Stimulated activated CD4-positive, alpha-beta T cell treated with anti-CD3 and anti-CD28 coated beads, Interleukin-1b, Interleukin-23, amount 100 ng/mL, for 4 hours (primary cell): ENCODE measurements at places on chromosomes 2 and 18.

DNA sequence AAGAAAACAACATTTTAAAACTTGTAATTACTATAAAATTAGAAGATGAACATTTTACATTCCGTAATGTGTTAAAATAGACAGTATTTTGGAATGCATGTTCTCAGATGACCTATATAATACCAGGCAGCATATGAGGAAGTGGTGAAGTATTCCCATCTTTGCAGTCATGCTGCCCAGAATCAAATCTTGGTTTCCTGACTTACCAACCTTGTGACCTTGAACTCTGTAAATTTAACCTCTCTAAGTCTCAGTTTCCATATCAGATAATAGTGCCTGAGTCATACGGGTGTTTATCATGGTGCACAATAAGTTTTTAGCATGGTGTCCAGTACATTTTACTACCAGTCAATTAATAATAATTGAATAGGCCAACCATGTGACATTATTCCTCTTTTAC, 7.3 kb upstream of the GALM start:
- DNase-seq: no peak

DNA sequence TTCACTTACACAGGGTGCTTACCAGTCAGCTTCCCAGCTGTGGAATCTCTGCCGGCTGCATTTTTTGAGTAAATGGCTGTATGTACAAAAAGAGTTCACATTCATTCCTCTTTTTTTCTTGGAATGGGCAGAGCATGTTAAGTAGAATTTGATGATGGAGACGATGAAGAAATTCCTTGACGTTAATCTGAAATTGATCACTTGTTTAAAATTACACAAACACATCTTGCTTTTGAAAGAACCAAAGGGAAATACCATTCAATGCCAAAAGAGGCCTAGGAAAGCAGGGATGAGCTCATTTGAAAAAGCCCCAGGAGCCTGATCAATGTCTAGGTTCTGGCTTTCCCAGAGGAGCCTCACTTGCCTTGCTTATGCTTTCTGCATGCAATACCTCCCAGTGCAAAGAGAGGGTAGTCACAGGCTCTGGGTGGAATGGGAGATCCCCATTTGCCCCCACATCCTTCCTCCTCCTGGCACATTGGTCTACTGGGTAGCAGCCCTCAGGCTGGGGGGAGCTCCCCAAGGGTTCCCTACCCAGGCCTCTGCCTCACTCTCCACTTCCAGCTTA, 12.3 kb upstream of the SMAD7 start:
- DNase-seq: no peak

- DNase-seq: no peak
Observed at GRCh38 chr2:55155764-55156281, 76.3 kb downstream of the CLHC1 start.

DNA sequence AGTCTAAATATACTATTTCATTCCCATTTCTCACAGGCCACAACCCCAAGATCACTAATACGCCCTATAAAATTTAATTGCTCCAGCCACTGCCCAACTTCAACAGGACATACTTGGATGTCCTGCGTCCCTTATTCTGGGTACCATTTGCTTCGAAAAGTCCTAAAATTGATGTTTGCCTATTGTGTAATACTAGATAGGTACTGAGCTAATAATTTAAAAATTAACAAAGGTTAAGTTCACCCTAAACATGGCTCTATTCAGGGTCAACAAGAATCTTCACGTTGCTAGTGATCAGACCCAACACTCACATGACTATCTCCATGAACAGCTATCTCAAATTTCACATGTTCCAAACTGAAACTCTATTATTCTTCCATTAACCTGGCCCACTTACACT, 296.4 kb upstream of the RND3 start:
- no peak for DNase-seq

GRCh38 chr18:13550418-13551304, 175.7 kb downstream of the FAM210A start:
- no peak for DNase-seq

DNA sequence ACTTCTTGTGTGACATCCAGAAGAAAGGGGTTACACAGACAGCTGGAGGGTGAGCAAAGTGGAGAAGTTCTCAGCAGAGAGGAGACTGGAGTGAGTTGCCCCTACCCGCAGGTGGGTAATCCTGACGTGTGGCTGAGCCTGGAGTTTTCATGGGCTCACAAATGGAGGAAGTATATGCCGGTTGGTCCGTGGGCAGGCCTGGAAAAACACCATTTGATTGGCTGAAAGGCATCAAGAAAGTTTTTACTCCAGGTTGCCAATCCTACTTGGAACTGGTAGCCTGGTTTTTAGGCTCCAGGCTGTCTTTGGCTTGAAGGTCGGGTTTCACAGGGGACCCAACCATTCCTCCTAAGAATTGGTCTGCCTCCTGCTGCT, 1177.4 kb upstream of the LRRTM1 start:
- no peak for DNase-seq

- DNase-seq: no peak
Observed at GRCh38 chr18:11071300-11071699, 78.1 kb downstream of the PIEZO2 start.

GRCh38 chr2:190920085-190920484, 39.5 kb downstream of the GLS start:
- no peak for DNase-seq

DNA sequence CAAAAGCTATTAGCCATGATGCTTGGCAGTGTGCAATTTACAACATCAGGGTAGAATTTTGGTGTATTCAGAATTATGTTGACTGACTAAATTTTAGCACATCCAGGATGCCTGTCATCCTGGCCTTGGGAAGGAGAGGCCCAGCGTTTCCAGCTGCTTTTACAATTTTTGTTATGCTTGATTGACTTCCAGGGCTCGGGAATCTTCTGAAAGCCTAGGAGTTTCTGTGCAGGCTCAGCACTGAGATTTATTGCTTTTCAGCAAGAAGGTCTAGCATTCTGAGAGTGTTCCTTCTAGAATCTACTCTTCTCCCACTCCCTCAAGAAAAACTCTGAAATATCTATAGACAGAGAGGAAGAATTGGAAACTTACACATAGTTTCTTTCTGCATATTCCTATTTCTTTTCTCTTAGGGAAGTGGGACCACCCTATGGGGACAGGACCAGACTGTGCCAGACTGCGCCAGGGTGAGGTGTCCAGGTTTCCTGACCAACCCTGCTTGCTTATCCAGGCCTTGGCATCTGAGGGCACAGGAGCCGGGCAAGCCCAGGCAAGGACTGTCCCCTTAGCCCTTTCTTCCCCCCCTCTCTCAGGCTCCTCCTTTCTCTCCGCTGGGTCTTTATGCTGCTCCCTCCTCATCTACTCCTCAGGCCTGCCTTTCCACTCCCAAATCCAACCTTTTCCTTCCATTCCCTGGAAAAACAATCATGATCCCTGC, 26.9 kb downstream of the MAIP1 start:
- no peak for DNase-seq

DNA sequence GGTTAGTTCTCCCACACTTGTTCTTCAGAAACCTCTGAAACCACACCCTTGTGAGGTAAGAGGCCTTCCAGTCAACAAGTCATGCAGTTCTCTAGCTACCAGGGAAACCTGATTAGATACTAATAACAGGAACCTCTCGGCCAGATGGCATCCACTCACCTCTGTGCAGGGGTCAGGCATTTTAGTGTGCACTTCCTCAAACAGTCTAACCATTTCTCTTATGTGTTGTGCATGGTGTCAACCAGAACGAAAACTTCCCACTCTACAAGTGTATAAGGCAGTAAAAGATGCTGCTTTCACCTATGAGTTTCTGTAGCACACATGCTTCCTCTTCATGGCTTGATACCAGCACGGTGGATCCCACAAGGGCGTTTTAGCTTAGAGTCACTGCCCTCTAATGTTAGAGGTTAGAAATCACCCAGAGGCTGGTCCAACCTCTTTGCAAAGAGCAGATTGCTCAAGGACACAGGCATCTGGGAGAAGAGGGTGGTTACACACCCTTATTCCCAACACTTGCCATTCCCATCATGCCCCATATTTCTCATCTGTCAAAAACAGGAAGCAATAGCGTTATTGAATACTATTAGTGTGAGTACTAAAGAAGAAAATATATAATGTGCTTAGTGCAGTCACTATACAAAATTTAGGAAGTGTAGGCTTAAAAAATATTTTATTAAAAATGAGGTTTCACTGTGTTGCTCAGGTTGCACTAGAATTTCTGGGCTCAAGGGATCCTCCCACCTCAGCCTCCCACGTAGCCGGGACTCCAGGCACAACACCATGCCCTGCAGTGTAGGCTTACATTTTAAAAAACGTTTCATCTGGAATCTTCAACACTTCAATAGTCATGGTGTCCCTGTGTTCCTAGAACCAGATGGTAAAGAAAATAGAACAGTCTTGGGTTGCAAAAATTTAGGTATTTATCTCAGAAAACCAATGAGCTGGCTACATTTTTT, 34.5 kb upstream of the RAB31 start:
- DNase-seq: no peak

- DNase-seq: no peak
Observed at GRCh38 chr2:168804214-168804613, 1.8 kb downstream of the NOSTRIN start.

GRCh38 chr2:218387369-218388194, 5.5 kb downstream of the SLC11A1 start:
- DNase-seq: no peak

- DNase-seq: no peak
Observed at GRCh38 chr2:85765081-85765731, 11.4 kb downstream of the ATOH8 start.

DNA sequence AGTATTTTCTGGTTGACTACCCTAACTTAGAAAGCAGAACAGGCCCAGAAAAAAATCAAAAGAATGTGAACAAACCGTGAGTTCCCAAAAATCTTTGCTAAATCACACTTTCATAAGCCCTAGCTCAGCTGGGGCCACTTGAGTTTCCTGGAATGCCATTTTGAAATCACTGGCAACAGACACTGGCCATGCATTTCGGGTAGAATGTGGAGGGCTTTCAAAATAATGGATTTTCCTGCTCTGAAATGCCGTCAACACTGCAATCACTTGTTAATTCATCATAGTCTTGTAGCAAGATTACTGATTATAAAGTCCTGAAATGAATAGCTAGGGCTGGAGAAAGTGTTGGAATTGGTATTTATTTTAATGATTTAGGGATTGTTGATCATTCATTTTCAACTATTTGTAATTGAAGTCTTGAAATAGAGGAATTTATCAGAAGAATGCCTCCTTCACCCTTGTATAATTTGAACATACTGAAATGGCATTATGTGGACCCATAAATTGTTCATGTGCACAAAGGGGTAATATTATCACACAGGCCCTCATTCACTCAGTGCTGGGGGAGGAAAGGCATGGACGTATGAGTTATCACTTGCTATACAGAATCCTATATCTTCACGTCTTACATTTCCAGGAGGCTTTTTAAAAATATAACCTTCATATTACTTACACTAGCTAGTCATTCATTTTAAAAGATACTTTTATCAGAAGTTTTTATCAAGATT, 134.8 kb downstream of the DTNA start:
- DNase-seq: no peak

DNA sequence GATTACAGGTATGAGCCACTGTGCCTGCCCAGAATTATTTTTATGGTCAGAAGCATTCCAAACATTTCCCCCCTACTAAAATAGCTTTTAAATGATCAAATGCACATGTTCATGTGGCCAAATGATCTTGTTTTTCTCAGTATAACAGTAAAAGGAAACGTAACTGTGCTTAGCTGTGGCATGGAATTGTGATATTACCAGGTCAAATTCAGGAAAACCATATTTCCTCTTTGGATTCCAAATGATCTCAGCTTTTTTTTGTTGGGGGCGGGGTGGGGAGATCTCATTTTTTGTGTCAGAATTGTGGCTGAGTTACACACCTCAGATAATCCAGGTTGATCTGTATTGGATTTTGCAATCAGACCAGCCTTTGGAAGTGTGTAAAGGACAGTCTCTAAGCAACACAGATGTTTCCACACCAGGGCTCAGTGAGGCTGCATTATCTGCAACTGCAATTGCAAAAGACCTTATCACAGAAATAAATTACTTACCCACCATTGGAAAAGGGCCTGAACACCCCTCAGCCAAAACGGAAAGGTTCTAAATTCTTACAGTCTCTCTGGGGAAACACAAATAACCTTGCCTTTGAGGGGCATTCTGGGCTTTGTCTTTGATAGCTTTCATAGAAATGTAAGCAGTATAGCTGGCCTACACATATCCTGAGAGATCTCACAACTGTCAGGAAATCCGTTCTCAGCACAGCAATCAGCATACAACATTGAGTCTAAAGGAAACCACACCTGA, 8.4 kb downstream of the CASP10 start:
- no peak for DNase-seq

GRCh38 chr18:35875566-35875965, 96.9 kb upstream of the RMP24 start:
- DNase-seq: no peak

- no peak for DNase-seq
Observed at GRCh38 chr18:26159353-26159752, 25.7 kb downstream of the PSMA8 start.

DNA sequence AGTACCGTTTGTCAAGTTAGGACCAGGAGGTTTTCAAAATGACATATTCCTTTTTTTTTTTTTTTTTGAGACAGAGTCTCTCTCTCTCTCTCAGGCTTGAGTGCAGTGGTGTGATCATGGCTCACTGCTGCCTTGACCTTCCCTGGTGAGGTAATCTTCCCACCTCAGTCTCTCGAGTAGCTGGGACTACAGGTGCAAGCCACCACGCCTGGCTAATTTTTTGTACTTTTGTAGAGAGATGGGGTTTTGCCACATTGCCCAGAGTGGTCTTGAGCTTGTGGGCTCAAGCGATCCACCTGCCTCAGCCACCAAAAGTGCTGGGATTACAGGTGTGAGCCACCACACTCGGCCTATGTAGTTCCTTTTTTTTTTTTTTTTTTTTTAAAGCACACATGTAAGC, 127.9 kb upstream of the SEC11C start:
- DNase-seq: no peak

DNA sequence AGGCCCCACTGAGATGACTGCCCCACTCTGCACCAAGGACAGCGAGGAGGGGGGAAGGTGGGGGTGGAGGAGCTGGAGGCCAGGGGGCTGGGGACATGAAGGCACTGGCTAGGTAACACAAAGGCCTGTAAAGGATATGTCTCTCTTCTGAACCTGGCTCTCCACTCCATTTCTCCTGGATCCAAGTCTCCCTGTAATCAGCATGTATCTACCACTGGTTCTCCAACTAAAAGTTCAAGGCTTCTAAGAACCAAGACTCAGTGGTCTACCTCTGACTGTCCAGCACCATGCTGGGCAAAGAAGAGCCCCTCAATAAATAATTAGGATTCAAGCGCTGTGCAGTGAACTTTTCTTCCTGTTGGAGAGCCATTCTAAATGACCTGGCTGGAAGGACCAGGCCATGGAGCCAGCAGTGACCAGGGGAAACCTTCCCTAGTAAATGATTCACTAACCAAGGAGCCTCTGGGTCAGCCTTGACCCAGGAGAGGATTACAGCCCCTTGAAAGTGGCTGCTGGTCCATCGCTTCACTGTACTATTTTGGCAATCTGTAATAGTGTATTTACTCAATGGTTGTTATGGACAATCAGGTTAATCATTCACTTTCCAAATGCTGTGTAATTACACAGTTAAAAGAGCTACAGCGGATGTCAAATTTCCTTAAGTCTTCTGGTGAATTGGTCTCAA, 73.2 kb downstream of the BCL11A start:
- no peak for DNase-seq

GRCh38 chr2:233481368-233482142, 85.0 kb downstream of the USP40 start:
- DNase-seq: no peak

- DNase-seq: no peak
Observed at GRCh38 chr2:55283083-55283482, 14.1 kb upstream of the MTIF2 start.
